ENCODE measurements at places on chromosomes 2 and 18.
A peak's percentile ranks its signal among the peaks of the same experiment; 100 is the strongest.

GRCh38 chr2:25397777-25398176 lies 56.1 kb upstream of the DNMT3A start:
- no peak for DNase-seq

DNA sequence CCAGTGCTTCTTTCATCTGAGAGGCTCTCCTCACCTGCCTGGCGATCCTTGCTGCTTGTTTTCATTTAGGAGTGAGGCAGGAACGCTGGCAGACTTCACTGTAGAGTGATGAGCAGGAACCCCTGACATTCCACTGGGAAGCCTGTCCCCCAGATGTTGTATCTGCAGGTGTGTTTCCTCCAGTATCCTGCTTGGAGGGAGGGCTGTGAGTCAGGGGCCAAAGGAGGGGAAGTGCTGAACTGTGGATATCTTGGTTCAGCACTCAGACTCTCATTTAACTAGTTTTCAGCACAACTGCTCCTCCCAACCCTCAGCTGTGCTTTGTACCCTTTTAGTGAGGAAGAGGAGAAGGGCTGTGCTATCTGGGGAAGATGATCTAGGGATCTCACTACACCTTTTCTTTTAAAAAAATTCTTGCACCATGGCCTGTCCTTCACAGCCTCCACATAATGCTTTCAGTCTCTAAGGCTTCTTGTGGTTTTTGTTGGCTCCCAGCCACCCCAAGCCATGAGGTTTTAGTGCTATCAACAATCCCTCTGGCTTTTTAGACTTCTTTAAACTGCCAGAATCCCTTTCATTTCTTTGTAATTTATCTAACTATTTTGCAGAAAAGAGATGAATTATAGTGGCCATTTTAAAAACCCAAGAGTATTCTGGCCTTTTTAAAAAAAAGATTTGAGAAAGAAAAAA lies 11.2 kb downstream of the ANKAR start:
- DNase-seq: no peak

- DNase-seq: no peak
Measured at GRCh38 chr2:236545814-236546480, 23.7 kb upstream of the ACKR3 start.

DNA sequence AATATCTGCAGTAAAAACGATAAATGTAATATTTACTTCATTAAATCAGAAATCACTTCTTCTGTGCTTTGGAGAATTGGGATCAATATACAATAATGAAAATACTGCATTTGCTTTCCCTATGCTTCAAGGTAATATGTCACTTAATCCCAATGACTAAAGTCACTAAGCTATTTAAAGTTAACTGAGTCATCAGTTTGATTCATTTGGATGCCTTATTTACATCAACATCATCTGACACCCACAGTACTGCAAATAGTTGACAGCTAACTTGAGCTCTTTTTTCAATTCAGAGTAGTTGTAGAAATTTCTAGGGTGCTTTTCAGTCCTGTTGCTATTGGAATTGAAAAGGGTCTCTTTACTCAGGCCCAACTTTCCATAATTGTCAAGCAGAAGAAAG lies 776.9 kb upstream of the FSHR start:
- DNase-seq: no peak

DNA sequence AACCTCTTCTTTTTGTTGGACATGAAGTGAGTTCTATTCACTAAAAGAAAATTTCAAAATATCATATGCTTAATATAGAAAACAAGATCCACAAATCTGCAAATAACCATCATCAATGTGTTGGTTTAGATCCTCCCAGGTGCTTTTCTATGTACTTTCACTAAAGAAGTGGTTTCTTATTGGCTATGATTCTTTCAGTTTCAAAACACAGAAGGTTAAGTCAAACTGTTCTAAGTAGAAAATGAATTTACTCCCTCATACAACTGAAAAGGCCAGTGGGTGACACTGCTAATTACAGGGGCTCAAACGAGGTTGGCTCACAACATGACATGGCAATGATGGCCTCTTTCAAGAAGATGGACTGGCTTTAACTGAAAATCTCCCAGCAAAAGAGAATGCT lies 111.7 kb downstream of the GALR1 start:
- no peak for DNase-seq

GRCh38 chr18:24763765-24764513 lies 303.5 kb downstream of the HRH4 start:
- DNase-seq: no peak

GRCh38 chr18:60331890-60332289 lies 40.7 kb downstream of the MC4R start:
- DNase-seq: no peak

DNA sequence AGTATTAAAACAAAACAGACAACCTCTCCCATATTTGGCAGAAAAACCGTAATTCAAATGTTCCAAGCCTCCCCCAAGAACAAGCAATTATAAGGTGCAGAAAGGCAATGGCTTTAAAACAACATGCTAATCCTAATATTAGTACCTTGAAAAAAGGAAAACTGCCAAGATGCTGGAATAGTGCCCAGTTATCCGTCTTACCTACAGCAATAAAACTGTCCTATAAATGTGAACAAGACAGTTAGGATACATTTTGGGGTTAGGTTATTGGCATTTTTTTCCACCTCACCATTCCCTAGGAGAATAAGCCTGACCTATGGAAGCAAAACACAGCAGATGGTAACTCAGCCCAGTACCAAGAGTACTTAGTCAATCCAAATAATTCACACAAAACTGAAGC lies 83.2 kb downstream of the TCF4 start:
- DNase-seq: no peak

DNA sequence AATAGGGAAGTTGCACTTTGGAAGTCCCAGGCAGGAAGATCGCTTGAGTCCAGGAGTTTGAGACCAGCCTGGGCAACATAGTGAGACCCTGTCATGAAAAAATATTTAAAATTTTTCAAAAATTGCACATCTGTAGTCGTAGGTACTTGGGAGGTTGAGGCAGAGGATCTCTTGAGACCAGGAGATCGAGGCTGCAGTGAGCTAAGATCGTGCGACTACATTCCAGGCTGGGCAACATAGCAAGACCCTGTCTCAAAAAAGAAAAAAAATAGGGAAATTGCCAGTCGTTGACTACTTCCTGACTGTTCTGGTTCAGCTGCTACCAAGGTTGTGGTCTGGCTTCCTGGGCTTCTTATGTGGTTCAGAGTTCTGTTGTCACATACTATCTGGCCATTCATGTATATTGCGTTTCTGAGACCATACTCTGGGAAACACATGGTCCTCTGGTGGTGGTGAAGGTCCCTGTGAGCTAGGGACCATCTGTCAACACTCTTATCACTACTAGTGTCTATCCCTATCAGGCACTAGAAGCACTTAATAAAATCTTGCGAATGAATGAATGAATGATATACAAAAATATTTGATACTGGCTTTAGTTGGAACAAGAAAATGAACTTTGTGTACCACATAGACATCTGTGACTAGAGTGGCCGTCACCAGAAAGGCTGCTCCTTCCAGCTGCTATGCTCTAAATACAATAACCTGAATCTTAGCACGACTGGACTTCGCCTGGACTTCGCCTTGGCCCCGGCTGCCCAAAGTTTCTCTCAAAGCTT lies 861 bp upstream of the KLHL23 start:
- DNase-seq: no peak

- DNase-seq: no peak
Measured at GRCh38 chr2:44550561-44550960, 188.8 kb downstream of the CAMKMT start.

DNA sequence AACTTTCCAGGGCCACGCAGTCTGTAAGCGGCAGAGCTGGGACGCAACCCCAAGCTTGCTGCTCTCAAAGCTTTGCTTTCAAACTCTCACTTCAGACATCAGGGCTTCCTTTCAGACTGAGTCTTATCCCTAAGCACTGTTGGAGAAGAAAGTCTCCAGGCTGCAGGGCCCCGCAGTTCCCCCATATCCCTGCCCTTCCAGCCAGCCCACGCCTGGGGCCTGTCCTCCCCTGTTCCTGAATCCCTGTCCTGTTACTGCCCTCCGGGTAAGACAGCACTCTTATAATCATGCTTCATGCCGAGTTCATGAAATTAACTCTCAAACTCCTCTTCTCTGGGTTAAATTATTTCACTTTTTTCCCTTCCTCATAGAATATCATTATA lies 37.9 kb downstream of the HPCAL1 start:
- no peak for DNase-seq

GRCh38 chr18:58611395-58612131 lies 17.3 kb downstream of the ALPK2 start:
- no peak for DNase-seq

GRCh38 chr2:37564356-37564755 lies 107.1 kb downstream of the CDC42EP3 start:
- no peak for DNase-seq

DNA sequence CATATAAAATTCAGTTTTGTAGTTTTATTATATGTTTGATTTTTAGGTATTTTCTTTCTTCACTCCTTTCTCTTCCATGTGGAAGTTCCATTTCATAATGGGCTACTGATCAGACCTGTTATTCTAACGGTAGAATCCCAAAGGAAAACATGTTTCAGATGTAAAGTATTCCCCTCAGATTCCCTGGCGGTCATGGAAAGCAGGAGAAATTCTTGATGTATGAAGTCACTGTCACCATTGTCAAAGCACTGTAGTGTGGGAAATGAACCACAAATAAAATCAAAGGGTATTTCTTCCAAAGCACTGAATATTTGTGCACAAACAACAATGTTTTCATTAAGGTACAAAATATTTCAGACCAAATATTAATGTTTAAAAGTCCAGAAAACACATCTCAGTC lies 237.3 kb upstream of the KLHL14 start:
- DNase-seq: no peak

DNA sequence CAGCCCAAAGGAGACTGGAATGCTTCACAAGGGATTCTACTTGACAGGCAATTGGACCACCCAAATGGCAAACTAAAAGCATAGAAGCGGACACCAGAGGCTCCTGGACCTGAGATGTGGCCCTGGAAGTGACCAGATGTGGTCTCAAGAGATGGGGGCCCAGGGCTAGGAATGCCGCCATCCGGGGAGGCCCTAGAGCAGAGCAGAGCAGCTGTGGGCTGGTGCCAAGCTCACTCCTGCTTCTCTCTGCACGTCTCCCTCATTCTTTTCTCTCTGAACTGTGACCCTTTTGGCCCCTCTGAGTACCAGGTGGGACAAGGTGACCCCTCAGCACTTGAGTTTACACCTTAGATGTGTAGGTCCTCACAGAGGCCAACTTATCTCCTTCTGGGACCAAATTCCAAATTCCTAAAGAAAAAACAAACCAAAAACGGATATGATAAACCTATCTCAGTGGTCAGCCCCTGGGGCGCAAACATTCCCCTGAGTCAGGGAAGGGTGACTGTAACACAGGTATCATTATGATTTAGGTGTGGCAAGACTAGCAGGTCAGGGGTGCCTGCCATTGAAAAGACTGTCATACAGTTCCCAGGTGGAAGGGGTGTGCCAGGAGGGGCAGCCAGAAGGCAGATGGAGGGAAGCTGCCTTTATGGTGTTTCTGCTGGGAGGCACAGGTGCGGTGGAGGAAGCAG lies 6.5 kb upstream of the IL1R2 start:
- no peak for DNase-seq

- no peak for DNase-seq
Measured at GRCh38 chr2:112314856-112315255, 39.5 kb downstream of the ZC3H6 start.

GRCh38 chr2:118044103-118044716 lies 30.3 kb upstream of the CCDC93 start:
- DNase-seq: no peak

DNA sequence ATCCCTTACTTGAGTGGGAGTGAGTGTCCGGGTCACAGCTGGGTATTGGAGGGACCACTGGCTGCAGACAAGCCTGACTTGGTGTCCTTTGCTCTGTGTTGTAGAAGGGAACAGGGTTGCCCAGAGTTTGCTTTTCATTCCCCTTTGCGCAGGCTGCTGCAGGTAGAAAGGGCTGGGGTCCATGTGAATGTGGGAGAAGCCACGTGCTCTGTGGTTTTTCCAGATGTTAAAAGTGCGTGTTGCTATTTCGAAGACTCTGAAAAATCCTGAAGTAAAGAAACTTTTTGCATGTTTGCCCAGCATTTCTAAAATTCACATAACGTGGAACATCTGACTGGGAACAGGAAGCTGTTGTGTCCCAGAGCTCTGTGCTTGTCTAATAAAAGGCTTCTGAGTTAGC lies 28.8 kb downstream of the GLI2 start:
- DNase-seq: no peak

DNA sequence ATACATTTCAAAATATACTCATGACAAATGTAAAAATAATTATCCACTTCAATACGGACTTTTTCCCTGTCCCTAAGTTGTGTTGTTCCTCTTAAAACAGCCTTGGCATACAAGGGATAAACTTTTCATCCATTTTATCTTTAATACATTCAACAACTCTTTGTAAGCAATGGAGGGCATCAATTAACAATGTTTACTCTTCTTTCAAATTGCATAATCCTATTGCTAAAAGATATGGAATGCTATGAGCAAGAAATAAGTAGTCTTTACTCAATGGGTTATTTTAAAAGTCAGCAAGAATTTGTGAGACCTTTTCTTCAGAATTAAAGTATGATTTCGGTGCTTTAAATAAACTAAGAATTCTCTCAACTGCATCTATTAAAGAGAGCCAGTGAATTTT lies 41.9 kb downstream of the SCN9A start:
- DNase-seq: no peak

GRCh38 chr2:121076885-121077549 lies 208.0 kb downstream of the TFCP2L1 start:
- DNase-seq: peak; percentile 50

DNA sequence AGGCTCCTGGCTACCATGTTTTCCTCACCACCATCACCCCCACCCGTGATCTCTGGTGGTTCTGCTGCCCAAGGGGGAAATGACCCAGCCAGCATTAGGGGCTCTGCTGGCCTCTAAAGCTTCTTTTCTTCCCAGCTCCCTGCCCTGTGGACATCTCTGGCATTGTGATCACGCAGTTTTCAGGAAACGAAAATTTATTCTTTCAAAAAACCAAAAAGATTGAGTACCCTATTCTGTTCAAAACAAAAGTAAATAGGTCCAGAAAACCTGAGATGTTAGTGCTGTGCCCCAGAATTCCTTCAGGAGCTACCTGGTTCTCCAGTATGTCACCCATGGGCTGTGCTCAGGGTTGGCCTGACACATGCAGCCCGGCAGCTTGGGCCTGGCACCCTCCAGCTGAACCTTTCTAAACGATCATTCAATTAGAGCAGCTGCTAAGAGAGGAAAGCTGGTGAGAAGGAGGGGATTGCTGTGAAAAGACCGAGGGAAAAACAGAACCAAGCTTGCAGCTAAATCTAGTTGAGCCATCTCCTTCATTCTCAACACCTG lies 157.5 kb downstream of the MGAT5 start:
- no peak for DNase-seq

- no peak for DNase-seq
Measured at GRCh38 chr2:56040189-56040588, 116.6 kb upstream of the EFEMP1 start.

Data from stimulated activated CD8-positive, alpha-beta memory T cell treated with anti-CD3 and anti-CD28 coated beads, Interleukin-15, amount 100 ng/mL, for 24 hours (primary cell).